ENCODE measurements at places on chromosomes 11 and 22.
A peak's percentile ranks its signal among the peaks of the same experiment; 100 is the strongest.

- DNase-seq: no peak
These were observed 26.5 kb downstream of the CTNND1 start for GRCh38 chr11:57787920-57788702.

DNA sequence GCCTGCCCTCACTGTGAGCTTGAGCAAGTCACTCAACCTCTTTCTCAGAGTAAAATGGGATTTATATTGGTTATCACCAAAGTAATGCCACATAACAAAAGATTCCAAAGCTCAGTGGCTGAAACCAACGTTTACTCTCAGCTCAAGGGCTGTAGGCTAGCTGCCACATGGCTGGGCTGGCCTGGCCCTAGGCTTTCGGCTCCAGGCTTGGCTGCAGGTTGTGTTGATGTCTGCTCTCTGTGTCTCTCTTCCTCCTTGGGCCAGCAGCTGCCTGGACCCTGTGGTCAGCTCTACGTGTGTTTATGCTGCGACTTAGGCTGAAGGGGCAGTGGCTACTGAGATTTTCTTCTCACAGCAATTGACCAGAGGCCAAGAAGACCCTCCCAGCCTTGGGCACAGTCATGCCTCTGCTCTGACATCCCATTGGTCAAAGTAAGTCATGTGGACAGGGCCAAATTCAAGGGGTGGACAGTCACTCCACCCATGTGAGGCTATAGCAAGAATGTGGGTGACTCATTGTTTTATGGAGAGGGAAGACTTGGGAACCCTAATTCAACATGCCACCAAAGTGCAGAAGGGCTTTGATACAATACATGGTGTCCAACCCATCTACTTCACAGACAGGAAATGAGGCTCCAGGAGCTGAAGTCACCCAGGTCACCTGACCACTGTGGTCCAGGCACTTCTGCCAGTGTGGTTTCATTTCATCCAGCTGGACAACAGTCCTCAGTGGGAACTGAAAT is 90.6 kb downstream of the TSPAN18 start:
- DNase-seq: no peak

DNA sequence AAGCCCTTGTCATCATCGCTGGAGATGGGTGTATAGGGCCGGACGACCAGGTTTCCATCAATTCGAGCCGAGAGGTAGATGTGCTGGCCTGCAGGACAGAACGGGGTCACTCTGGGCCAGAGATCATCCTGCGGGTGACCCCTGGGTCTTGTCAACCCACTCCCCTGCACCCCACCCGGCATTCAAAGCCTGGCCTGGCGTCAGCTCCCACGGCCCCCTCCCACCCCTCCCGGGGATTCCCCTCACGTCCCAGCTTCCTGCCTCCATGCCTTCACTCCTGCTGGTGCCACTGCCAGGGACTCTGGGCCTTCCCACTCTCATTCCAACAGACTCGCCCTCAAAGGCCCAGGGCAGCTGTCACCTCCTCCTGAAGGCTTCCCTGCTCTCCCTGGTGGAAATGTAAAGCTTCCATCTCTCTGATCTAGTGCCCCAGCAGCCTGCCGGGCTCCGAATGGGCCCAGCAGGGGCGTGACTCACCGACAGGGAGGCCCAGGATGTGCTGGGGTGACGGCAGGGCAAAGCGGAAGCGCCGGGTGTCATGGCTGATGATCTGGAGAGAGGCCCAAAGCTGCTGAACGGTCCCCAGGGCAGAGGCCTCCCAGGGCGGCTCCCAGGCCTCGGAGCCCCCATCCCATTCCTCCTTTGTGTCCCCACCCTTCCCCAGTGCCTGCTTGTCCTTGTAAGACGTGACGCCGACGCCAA is 9.3 kb downstream of the ATP5MGL start:
- DNase-seq: no peak

DNA sequence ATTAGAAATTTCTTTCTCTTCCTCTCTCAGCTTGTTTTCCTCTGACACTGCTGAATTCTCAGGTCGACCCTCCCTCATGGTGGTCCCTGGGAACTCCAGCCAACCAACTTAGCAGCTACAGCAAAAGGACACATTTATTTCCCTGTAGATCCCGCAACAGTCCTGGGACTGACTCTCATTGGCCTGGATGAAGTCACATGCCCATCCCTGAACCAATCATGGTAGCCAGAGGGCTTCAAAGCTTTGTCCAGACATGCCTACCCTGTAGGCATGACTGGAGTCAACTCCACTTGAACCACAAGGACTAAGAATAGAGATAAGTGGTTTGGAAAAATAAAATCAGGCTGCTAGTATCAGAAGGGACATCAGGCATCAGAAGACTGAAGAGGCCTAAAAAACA is 84.6 kb upstream of the LRRC55 start:
- no peak for DNase-seq

DNA sequence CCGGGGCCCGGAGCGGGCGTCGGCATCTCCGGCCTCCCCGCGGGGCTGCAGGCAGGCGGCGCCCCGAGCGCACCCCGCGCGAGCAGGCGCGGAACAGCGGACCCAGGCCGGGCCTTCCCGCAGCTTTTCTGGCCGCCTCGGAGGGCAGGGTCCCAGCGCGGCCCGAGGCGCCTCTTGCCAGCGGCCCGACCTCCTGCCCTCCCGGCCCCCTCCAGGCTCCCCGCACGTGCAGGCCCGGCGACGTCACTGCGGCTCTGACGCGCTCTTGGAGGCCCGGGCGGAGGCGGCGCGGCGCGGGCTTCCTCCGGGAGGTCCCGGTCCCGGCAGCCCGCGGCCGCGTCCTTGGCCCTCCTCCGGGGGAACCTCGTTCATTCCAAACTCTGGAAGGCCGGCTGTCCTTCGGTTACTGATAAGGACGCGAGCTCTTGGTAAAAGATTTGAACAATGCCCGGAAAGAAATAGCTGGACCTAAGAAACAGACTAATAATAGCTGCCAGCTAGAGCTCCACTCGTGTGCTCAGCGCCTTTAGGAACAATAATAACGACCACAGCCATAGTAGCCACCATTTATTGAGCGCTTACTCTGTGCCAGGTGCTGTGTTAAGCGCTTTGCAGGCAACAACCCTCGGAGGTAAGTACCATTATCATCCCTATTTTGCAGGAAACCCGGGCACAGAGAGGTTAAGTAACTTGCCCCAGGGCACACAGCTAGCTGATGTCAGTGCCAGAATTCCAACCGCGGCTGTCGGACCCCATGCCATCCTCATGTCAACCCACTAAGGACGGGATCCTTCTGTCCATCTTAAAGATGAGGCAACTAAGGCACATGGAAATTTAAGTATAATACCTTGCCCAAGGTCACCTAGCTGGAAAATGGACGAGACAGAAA is 39.1 kb upstream of the CREB3L1 start:
- peak; percentile 33 for DNase-seq

GRCh38 chr11:44016131-44016530 is 31.6 kb upstream of the ACCSL start:
- no peak for DNase-seq

- no peak for DNase-seq
These were observed 15.2 kb downstream of the SCARF2 start for GRCh38 chr22:20422271-20423007.

GRCh38 chr11:1005928-1006327 is 30.6 kb downstream of the MUC6 start:
- no peak for DNase-seq

All from stimulated activated CD8-positive, alpha-beta memory T cell treated with anti-CD3 and anti-CD28 coated beads, Interleukin-15, amount 100 ng/mL, for 24 hours (primary cell).